NCI-H1436 treated with DMSO at 0.1 percent for 48 hours (cell line): ENCODE measurements at places on chromosomes 6 and 20.

DNA sequence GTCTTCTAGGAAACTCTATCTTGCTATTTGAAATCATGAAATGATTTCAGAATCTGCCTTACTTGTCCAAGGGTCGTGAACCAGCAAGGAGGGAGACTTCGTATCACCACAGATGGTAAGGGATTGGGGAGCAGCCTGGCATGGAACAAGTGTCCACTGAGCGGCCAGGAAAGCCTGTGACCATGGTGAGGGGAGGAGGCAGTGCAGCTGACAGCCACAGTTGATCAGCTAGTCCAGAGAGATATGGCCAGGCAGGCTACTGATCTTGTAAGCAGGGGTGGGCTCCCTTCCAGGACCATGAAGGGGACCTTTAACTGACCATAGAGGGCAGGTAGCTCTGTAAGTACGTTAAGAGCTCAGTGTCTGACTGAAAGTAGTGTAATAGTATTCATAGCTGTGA lies 96.8 kb upstream of the TENT5A start:
- DNase-seq, result no peak

DNA sequence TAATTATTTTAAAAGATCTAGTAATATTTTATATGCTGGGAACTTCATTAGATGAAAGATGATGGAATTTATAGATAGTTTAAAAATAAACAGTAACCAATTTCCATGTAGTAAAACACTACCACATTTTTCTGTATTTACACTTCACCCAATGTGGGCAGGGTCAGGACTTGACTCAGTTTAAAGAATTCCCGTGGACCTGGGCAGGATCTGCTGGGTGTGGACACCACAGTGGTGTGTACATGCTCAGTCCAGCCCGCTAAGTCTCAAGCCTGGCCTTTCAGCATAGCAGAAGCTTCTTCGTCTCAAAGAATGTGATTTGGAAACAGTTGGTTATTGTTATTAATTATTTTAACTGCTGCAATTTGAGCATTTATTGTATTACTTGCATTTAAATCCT lies 364.2 kb downstream of the SYNE1 start:
- DNase-seq, result no peak

- no peak for DNase-seq
Measured at GRCh38 chr6:3729603-3730344, 21.7 kb downstream of the PXDC1 start.

DNA sequence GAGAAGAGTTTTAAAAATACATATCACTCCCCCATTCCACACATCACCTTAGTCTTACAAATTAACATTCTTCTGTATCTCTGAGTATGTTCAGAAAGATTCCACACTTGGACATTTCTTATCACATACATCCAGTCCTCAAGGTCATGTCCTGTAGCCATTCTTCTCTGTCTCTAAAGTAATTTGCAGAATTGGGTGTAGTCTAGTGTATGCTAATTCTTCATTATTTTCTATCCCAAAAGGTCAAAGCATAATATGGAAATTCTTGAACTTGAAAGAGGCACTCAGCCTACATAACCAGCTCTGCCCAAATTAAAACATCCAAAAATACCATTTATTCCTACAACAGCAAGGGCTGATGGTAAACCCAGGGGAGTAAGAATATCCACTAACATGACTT lies 286.0 kb downstream of the HAO1 start:
- no peak for DNase-seq

GRCh38 chr6:23566418-23566817 lies 559.6 kb upstream of the NRSN1 start:
- DNase-seq, result no peak

DNA sequence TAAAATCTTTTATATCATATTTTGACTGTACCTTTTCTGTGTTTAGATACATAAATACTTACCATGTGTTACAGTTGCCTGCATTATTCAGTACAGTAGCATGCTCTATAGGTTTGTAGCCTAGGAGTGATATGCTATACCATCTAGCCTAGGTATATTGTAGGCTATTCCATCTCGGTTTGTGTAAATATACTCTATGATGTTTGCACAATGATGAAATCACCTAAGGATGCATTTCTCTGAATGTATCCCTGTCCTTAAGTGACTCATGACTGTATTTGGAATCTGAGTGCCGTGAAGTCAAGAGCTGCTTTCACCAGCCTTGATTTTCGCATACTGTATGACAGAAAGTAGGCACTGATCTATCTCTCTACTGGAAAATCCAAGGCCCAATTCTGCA lies 129.9 kb downstream of the UTRN start:
- no peak for DNase-seq

GRCh38 chr20:19915111-19915798 lies 101.9 kb upstream of the NAA20 start:
- DNase-seq, result no peak

GRCh38 chr20:41355598-41356203 lies 10.9 kb downstream of the EMILIN3 start:
- DNase-seq, result no peak

- no peak for DNase-seq
Measured at GRCh38 chr20:14489544-14489943, 152.1 kb upstream of the FLRT3 start.

GRCh38 chr20:11378252-11378651 lies 539.4 kb upstream of the BTBD3 start:
- no peak for DNase-seq

GRCh38 chr20:61661025-61661424 lies 404.7 kb downstream of the TAF4 start:
- DNase-seq, result no peak

DNA sequence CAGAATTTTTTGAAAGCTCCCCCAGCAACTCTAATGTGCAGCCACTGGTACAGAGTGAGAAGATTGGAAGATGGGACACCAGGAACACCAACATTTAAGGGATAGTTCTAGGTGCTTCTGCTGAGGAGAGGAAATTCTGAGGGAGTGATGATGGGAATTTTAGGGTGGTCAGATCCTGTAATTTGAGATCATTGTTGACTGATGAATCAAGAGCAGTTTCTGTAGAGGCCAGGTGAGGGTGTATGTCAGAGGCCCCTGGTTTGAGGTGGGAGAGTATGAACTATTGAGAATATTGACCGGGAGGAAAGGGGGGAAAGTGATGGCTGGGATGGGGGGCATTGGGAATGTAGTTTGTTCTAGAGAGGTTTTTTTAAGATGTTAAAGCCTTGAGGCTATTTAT lies 47.2 kb downstream of the PTPRA start:
- DNase-seq, result no peak

DNA sequence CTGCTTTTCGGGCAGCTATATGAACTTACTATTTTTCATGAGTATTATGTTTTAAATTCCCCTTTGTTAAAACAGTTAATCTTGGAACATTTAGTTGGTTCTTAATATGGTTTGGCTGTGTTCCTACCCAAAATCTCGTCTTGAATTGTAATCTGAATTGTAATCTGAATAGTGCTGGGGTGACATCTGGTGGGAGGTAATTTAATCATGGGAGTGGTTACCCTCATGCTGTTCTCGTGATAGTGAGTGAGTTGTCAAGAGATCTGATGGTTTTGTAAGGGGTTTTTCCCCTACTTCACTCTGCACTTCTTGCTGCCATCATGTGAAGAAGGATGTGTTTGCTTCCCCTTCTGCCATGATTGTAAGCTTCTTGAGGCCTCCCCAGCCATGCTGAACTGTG lies 305.4 kb upstream of the MAP3K7 start:
- DNase-seq, result no peak

DNA sequence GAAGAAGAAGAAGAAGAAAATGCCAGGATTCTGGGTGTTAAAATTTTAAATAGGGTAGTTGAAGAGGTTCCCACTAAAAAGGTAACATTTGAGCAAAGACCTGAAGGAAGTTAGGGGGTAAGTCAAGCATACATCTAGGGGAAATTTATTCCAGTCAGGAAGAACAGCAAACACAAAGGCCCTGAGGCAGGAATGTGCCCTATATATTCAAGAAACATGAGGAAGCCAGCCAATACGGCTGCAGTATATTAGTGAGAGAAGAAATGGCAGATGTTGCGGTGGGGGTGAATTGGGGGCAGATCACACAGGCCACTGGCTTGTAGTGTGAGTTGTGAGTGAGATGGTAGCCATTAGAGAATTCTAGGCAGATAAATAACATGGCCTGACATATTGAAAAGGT lies 6.0 kb downstream of the ZNF76 start:
- no peak for DNase-seq

DNA sequence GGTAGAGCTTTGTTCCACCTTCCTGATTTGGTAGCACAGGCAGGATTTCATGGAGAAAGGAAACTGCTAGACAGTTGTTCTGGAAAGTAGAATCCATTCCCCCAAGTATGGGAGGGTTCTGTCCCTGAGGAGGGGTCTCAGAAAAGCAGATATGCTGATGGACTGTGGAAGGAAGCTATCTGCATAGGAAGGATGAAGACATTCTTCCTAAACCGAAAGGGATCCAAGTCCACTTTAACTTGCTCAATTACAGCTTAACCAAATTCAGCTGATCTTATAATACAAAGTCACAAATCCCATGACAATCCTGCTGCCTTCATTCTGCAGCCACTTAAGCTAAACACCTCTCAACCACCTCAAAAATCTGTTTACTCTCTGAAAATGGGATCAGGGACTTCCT lies 2.6 kb downstream of the MAN1A1 start:
- no peak for DNase-seq

DNA sequence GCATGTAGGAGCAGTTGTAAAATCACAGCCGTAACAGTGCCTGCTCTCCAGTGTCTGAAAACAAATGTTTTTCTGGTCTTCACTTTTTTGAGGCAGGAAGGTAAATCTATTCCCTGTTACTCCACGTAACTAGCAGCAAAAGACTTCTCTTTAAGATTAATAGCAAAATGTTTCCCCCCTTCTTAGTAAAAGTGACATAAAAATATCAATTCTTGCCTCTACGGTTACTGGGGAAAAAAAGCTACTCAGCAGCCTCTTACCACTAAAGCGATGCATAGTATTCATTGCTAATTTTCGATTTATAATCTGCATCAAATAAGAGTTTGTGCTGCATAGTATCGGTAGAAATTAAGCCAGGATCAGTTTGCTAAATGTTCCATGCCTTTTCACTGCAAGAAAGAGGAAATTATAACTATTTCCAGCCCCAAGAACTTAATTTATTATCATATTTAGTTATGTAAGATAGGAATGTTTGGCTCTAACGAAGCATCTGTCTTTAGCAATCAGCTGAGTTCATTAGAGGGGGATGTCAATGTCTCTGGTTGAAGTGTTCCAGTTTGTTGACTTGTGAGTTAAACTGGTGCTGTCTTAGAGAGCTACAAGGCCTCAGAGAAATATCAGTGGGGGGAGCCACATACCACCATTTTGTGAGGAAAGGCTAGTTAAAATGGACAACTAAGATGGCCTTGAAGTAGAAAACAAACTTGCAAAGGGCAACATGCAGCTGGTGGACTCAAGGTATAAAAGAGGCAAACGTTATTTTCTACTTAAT lies 617 bp upstream of the TSPYL1 start:
- DNase-seq, result no peak

GRCh38 chr6:151205721-151206600 lies 33.8 kb upstream of the AKAP12 start:
- no peak for DNase-seq

- DNase-seq, result no peak
Measured at GRCh38 chr6:105940990-105941389, 145.1 kb upstream of the PRDM1 start.
